ENCODE measurements at places on chromosomes 11 and 22. TPM values are rescaled to one million over a fixed set of nuclear protein-coding genes. Genes with fewer than 3 reads are reported as not detected.

GRCh38 chr11:73875380-73875779, 1.3 kb downstream of the COA4 start:
- DNase-seq, result no peak
- H3K27me3 ChIP-seq, result no peaks in the 10 kb centered on the region

DNA sequence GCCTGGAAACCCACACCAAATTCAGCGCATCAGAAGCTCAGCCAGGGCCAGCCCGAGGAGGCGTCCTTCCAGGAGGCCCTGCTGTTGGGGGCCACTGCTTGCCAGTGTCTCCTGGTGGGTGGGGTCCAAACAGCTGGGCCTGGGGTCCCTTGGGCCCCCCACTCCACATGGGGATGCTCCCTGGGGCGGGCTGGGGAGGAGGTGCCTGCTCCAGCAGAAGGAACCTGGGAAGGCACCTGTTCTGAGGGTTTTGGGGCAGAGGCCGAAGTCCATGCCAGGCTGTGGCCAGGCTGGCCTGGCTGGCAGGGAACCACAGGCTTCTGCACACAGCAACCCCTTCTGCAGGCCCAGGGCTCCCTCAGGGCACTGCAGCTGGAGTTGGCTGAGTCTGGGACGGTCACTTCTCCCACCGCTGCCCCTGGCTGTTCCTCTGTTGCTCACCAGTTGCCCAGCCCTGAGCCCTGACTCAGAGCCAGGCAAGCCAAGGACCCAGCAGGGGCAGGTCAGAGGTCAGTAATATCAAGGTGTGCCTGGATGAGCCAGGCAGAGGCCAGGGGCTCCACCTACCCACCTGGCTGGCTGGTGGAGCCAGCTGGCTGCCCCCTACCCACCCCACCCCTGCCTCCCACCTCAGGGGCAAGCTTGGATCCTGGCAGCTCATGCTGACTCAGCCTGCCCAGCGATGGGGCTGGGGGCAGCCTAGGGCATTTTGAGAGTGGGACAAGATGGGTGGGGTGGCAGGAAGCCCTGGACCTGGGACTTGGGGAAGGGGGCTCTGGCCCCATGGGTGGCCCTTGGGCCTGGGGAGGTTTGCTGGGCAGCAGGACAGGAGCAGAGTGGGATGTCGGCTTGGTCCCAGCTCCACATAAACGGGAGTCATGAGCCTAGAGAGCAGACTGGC, 12.0 kb upstream of the PHLDA2 start:
- H3K27ac ChIP-seq, result no peak overlapping the region
- DNase-seq, result no peak
- H3K4me3 ChIP-seq, result no peak overlapping the region
- peaks cover 6% of the 10 kb centered on the region for H3K27me3 ChIP-seq
- peaks cover 21% of the 10 kb centered on the region for H3K36me3 ChIP-seq

The CYB561A3 gene
- 35.0 TPM for total RNA-seq

The NCR3LG1 gene
- 12.3 TPM for total RNA-seq

Data from type B pancreatic cell (in vitro differentiated cells).